ENCODE measurements at places on chromosomes 4 and X.

- no peak for DNase-seq
Measured at GRCh38 chr4:17024425-17024824, 126.0 kb upstream of the LDB2 start.

DNA sequence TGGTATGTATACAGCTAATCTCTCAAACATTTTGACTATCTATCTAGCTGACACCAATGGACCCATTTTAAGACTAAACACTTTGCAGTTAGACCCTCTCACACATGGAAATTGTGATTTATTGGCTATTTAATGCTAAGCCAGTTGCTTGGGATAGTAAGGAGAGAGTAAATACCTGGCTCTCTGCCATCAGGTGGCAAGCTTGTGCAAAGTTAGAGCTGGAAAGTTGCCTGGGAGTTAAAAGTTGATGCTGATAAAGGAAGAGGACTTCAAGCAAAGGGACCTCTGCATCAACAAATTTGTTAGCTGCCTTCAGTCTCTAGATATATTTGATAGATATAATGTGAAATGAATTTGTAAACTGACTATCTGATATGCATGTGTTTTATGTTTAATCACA lies 61.1 kb downstream of the PACRGL start:
- DNase-seq, result no peak

DNA sequence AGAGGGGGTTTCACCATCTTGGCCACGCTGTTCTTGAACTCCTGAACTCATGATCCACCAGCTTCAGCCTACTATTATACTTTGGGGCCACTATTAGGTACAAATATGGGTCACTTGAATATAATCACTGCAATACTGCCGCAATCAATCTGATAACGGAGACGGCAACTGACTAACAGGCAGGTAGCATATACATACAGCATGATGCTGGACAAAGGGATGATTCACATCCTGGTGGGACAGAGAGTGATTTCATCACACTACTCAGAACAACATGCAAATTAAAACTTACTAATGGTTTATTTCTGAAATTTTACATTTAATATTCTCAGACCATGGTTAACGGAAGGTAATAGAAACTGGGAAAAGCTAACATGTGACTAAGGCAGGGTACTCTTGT lies 10.9 kb downstream of the LRBA start:
- DNase-seq, result peak; percentile 87

DNA sequence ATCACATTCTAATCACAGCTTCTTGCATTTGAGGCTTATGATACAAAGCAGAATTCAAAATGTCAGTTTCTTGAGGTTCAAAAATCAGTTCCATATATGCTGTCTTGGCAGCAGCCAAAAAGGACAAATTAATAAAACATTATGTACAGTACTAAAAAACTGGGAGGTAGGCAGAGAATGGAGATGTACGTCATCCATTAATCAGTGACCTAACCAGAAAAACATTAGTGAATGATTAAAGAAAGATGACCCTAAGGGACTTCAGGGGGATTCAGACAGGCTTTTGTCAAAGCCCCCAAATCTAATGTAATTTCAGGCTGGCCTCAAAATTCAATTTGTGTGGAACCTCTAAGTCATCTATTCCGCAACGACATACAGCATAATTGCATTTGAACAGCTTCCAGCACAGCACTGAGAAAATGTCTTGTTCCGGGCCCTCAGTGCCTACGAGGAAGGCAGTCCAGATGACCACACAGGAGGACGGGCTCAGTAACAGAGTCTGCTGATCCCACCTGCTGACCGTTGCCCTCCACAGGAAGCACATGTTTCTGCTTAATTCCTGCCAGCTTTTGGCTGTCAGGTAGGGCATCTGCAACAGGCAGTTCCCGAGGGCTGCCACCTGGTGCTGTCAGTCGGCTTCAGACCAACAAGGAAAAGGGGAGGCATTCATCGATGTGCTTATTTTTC lies 83.8 kb upstream of the HHIP start:
- DNase-seq, result peak; percentile 84

DNA sequence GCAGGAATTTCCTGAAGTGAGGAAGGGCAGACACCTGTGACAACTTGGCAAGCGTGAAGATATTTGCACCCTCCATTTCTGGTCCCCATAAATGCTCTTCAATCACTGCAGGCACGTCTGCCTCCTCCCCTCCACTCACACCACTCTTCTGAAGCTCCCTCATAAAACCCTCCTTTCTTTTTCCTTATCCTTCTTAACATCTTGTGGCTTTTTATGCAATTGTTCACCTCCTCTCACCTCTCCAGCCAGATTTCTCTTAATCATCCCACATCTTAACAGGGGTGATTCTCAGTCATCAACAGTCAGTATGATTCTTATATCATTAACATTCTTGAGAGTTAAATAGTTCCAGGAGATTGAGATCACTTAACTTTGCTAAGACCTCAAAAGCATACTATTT lies 277.4 kb downstream of the SPRY1 start:
- DNase-seq, result no peak

GRCh38 chr4:41799126-41799525 lies 50.6 kb upstream of the PHOX2B start:
- no peak for DNase-seq

DNA sequence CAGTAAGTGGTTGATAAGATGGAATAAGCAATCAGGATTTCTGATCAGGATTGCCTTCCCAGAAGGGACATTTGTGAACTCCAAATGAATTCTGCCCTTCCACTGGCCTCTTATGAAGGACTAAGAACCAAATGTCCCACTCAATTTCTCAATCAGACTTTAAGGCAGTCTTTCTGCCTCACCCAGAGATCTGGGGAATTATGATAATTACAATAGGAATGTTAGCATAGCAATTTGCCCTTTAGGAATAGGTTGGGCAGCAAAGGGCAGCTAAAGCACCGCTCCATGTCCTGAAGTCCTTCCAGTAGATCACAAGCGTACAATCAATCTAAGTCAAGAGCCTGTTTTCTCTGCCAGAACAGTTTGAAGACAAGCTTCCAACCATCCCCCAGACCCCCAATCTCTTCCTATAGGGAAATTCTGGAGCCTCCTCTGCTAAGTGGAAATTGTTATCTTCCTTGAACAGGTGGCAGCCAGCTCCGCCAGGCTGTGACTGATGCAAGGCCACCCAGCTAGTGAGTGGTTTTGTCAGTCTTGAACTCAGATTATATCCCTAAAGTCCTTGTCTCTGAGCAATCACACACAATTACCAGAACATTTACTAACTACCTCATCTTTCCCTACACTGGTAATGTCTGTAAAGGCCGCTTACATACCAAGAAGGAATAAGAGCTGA lies 18.6 kb downstream of the NKX3-2 start:
- DNase-seq, result no peak

DNA sequence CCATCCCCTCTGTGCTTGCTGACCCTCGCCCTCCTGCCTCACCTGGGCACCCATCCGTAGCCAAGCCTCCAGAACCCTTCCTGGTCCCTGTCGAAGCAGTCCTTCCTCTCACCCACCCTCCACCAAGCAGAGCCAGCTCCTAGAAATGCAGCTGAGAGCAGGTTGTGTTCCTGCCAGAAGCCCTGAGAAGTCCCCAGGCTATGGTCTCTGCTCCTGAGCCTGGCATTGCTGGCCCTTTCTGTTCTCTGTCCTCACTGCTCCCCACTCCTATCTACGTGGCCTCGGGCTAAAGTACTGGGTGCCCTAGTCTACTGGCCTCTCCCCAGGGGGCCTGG lies 2.1 kb upstream of the CPZ start:
- no peak for DNase-seq

- no peak for DNase-seq
Measured at GRCh38 chr4:173051716-173052115, 116.9 kb upstream of the GALNT7 start.

DNA sequence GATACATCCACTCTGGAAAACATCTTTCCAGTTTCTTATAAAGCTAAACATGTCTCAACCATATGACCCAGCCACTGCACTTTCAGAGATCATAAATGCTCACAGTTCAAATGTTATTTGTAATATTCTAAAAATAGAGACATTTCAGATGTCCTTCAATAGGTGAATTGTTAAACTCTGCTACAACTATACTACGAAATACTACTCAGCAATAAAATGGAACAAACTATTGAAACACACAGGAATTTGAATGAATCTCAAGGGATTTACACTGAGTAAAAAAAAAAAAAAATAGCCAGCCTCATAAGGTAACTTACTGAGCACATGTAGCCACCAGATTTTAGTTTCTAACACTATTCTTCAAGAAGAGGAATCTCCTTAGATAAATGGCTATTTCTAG lies 253.9 kb downstream of the PCDH18 start:
- DNase-seq, result no peak

DNA sequence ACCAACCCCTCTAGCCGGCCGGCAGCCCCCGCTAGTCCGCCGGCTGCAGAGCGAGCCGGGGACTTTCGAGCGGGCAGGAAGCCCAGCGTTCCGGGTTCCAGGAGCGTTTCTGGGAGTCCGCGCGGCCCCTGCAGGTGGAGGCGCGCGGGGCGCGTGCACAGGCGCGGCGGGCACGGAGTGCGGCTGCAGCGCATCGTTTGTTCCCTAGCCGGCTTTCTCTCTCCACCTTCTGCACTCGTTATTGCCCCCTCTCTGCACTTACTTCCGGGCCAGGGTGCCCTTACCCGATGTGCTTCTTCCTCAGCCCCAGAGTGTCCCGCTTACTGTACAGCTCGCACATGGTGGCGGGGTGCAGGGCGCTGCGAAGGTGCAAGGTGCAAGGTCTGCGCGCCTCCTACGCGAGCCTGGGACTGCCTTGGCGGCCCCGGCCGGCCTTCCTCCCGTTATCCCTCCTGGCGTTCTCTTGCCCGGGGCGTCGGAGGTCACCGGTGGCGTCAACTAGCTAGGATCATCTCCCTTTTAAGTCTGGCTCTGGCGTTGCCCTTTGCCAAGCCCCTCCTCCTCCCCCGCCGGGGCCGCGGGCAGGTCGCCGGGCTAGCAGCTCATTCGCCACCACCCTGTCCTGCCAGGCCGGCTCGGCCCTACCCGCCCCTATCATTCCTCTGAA lies at the start of gene ETNPPL:
Gene ETNPPL, minus strand, starts transcription at position 495 of the 667 bp plus-strand sequence. Its CDS starts 155 bp downstream, at position 340.
- no peak for DNase-seq

GRCh38 chr4:94504545-94504944 lies 52.8 kb downstream of the PDLIM5 start:
- DNase-seq, result no peak

DNA sequence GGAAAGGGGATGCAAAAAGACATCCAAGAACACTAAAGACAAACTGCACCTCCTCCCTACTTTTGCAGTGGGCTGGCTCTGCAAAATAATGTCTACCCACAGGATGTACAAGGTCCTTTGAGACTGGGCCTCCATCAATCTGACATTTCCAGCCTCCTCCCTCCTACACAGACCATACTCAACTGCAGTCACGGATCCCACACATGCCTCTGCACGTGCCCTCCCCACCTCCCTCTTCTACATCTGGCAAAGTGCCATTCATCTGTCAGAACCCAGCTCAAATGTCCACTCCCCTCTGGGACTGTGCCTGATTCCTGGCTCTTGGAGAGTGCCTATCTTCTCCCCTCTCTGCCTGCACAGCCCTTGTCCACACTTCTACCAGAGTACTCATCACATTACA lies 50.3 kb downstream of the CHRDL1 start:
- no peak for DNase-seq

GRCh38 chr4:110020139-110020538 lies 107.5 kb downstream of the EGF start:
- no peak for DNase-seq

DNA sequence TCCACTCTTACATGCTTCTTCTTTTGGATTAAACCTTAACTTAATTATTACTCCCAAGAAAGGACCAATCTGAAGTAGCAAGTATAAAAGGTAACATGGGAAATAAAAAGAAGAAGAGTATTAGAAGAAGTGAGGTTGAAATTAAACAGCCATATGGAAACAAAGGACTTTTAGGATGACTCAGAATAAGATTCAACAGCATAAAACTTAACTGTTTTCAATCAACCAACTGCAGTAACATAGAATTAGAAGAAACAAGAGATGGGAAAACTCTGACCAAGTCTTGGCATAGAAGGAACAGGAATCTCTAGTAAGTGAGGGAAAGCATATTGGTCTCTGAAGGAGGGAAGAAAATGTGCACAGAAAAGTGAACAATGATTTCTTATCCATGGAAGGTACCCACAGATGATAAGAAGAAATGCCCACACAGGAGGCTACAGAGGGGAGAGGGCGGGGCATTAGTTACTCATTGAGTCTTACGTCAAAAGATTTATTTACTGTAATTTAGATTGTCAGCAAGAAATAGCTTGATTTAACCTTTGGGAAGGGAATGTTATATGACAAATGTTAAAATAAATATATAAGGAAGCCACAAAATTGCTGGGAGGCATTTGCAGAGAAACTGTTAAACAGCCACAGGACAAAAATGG lies 177.3 kb downstream of the BANK1 start:
- DNase-seq, result no peak

GRCh38 chr4:82584931-82585330 lies 23.1 kb upstream of the TMEM150C start:
- no peak for DNase-seq
